ENCODE measurements at places on chromosomes 11 and 22.

GRCh38 chr11:113488931-113489351 is 13.7 kb upstream of the DRD2 start:
- no peak for DNase-seq

DNA sequence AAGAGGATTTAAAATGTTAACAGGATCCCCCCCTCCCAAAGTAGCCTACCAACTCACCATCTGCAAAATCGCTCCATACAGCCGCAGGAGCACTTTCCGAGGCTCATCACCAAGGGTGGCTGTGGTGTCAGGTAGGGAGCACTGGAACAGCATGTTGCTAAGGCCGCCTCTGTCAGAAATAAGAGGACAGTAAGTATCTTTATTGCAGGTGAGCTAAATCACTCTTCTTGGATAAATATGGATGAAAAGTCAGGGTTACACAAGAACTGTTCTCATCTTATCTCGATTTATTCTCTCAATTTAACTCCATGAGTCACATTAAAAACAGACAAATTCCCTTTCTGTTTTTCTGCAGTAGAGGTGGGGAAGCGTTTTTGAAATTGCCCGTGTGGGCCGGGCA is 24.2 kb downstream of the CHKA start:
- DNase-seq: no peak

GRCh38 chr11:104254347-104254746 is 90.4 kb upstream of the PDGFD start:
- DNase-seq: no peak

- DNase-seq: no peak
Observed at GRCh38 chr11:87143641-87144040, 105.9 kb downstream of the TMEM135 start.

GRCh38 chr11:65362320-65362931 is 7.9 kb downstream of the TIGD3 start:
- no peak for DNase-seq

All from NCI-H2081 treated with DMSO at 0.1 percent for 48 hours (cell line).